NCI-H146 (cell line): ENCODE measurements at places on chromosomes 4 and X.

- DNase-seq = no peak
Measured at GRCh38 chr4:75919920-75920319, 17.7 kb upstream of the PPEF2 start.

GRCh38 chr4:184080674-184081073, 137.0 kb downstream of the ENPP6 start:
- no peak for DNase-seq

DNA sequence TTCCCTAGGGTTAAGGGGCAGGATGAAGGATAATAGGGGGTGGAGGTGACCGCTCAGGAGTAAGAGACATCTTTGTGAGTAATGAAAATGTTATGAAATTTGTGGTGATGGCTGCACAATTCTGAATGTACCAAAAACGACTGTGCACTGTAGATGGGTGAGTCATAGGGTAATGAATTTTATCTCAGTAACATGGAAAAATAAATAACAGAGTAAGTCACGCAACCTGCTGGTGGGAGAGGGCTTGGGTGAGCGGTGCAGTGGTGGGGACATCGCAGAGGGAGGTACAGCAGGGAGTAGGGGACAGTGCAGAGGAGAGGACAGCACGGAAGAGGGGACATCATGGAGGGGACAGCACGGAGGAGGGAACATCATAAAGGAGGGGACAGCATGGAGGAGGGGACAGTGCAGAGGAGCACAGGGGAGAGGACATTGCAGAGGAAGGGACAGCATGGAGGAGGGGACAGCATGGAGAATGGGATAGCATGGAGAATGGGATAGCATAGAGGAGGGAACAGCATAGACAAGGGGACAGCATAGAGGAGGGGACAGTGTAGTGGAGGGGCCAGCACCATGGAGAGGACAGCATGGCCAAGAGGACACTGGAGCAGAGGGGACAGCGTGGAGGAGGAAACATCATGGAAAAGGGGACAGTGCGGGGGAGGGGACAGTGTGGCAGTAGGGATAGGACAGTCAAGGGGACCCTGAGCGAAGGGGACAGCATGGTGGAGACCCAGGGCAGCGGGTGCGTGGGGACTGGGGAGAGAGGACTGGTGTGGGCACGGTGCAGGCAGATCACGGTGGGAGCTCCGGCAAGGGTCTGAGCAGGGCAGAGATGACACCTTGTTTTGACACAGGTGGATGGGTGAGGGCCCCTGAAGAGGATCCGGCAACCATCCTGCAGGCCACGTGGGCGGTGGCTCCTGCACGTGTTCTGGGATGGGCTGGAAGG, 68.5 kb upstream of the MXD4 start:
- no peak for DNase-seq

- no peak for DNase-seq
Measured at GRCh38 chr4:66465111-66465510, 794.8 kb upstream of the EPHA5 start.

GRCh38 chr4:153071958-153072598, 132.2 kb upstream of the TRIM2 start:
- no peak for DNase-seq

- DNase-seq = peak; percentile 63
Measured at GRCh38 chr4:153038623-153039311, 102.6 kb downstream of the FHDC1 start.

GRCh38 chrX:2960861-2961515, 31.8 kb upstream of the ARSD start:
- DNase-seq = no peak

DNA sequence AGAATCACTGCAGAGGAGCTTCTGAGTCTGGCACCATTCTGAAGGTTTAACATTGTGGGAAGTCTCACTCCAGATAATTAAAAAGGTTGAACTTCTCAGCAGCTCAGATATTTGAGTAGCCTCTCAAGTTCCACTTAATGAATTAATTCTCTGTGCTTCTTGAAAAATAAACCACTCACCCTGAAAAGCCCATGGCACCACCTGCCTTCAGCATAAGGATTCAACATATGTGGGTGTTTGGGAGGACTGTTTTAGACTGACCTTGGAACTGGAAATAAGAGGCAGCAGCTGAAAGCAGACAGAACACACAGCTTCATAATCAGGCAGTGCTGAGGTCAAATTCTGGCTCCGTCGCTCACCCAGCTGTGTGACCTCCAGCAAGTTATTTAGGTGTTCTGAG, 100.6 kb downstream of the KCNIP4 start:
- no peak for DNase-seq

- DNase-seq = no peak
Measured at GRCh38 chrX:14355556-14355955, 173.8 kb upstream of the GLRA2 start.

DNA sequence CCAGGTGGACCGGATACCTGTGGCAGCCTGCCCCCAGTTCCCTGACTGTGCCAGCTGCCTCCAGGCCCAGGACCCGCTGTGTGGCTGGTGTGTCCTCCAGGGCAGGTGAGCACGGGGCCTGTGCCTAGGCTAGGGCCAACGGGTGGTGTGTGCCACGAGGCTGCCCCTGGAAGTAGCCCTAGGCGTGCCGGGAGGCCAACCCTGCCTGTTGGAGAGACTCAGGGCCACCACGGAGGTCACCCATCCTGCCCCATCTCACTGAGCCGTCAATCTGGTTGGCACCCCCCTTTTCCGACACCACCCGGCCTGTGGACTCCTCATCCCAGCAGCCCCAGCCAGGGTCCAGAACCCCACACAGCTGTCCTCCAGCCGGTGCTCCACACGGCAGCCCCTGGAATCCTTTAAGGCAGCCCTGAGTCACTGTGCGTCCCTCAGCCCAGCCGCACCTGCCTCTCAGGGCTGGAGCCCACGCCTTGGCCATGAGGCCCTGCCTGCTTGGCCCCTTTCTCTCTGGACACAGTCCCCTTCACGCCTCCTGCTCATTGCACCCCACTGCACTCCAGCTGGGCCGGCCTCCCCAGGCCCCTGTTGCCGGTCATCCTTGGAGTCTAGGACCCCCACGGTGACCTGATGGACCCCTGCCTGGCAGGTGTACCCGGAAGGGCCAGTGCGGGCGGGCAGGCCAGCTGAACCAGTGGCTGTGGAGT, 5.3 kb downstream of the PLXNB3 start:
- no peak for DNase-seq

- no peak for DNase-seq
Measured at GRCh38 chr4:165515201-165515600, 136.4 kb downstream of the CPE start.

DNA sequence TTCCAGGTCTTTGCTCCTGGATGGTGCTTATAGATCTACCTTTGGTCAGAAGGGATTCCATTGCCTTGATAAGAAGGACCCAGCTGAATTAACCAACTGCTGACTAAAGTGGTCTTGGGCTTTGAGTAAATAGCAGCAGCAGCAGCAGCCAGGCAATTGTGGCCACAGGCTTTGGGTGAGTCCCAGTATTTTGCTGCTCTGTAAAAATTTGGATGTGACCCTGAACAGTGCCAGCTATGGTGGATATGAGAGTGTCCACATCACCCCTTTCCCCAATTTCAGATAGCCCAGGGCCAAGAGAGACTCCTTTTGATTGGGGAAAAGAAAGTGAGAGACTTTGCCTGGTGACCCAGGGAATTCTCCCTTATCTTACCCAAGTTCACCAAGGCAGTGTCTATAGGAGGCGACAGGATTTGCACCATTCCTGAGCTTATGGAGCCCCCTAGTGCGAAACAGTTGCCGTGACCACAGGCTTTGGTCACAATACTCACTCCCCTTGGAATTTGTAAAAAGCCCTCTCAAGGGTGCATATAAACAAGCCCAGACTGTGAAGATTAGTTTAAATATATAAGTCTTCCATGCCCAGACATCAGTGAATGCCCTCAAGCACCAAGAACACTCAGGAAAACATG, 518.0 kb downstream of the TMA16 start:
- DNase-seq = no peak

GRCh38 chr4:110484029-110484428, 8.1 kb downstream of the ENPEP start:
- no peak for DNase-seq

GRCh38 chr4:13783800-13784411, 156.4 kb upstream of the BOD1L1 start:
- no peak for DNase-seq

GRCh38 chr4:57044279-57044678, 65.6 kb downstream of the POLR2B start:
- no peak for DNase-seq

- DNase-seq = no peak
Measured at GRCh38 chr4:172657081-172657480, 511.5 kb upstream of the GALNT7 start.

GRCh38 chrX:102341867-102342266, 94.9 kb downstream of the NXF2 start:
- no peak for DNase-seq

DNA sequence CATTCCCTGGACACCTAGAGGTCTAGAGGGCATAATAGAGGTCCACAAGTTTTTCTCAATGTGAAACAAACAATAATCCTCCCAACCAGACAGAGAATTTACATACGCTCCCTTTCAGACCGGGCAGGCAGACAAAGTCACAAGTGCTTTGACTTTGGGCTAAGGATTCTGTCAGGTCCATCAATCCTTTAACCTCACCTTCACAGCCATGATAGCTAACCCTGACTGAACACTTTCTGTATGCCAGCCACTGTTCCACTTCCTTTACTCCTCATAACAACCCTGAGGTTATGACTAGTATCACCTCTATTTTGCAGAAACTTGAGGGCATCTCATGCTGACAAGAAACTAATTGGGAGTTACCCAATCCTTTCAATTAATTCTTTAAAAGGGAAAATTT, 118.8 kb upstream of the AFF2 start:
- no peak for DNase-seq
